Activated CD8-positive, alpha-beta memory T cell treated with anti-CD3 and anti-CD28 coated beads, Interleukin-2, amount 50 U/mL, for 4 hours (primary cell): ENCODE measurements at places on chromosomes 5 and 9.
A peak's percentile ranks its signal among the peaks of the same experiment; 100 is the strongest.

DNA sequence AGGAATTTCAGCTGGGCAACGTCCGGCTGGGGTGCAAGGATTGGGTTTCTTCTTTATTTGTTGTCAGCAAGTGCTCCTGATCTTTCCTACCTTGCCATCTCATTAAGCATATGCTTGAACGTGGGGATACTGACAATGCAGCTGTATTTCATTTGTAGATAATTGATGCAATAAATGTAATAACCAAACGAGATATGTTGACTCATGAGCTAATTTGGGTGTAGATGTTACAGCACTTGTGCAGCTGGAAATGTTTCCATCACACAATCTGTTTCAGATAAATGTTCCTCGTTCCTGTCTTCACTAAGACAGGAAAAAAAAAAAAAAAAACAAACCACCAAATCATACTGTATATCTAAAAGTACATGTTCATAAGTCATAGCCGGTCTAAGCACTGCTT lies 123.8 kb downstream of the DMRT2 start:
- DNase-seq = no peak

GRCh38 chr9:96581786-96582185 lies 37.9 kb downstream of the CDC14B start:
- no peak for DNase-seq

GRCh38 chr5:101473483-101473882 lies 570.4 kb upstream of the ST8SIA4 start:
- no peak for DNase-seq

DNA sequence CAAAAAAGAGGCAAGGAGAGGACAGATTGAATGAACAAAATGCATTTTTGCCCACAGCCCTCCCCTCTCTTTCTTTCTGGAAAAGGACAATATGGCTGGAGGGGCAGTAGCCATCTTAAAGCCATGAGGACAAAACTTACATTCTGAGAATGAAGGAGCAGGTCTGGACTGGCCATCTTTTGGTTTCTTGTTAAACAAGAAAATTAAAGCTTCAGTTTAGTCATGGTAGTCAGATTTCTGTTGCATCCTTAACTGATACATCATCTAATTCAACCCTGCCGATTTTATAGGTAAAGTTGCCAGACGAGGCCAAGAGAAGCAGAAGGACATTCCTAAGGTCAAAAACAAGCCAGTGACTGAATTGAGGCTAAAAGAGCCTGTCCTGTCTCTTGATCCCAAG lies 31.5 kb upstream of the INSYN2B start:
- no peak for DNase-seq

- no peak for DNase-seq
Observed at GRCh38 chr5:95884511-95884910, 62.0 kb upstream of the GLRX start.

DNA sequence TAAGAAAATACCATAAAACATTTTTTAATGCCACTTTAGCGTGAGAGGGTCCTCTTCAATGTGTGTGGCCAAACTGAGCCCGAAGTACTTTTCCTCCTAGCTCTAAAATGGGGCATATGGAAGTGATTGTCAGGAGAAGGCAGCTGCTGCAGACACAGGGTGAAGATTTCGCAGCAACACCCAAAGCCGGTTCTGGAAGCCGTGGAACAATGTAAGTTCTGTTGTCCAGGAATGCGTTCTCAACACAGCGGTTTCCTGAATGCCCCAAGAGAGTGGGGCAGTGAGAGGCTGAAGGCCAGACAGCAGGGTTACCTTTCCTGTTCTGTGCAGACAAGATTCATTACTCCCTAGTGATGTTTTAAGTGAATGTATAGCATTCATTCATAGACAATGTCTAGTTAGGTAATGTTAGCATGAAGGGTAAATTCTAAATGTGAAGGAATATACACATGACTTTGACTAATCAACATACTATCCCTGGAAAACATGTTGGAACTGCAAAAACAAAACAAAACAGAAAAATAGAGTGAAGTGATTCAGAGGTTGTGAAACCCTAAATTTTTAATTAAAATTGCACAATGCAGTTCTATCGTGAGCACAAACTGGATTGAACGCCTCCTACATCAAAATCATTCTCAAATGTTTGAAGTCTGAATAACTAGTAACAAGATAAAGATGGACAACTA lies 197.0 kb upstream of the SEMA6A start:
- no peak for DNase-seq

DNA sequence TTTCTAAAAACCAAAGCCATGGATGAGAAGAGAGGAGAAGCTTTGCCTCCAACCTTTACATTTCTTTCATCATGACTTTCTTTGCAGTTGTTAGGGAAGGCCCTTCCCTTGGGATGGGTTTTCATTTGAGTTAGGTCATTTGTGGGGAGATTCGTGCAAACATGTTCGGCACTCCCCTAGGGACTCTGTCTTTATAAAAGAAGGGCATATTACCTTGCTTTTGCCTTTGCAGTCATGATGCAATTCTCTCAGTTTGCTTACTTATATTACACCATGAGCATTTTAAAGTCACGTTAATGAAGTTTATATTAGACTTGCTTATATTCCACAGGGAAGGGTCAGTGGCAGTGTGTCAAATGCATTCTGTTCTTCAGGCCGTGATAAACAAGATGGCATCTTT lies 289.3 kb upstream of the WWC1 start:
- DNase-seq = no peak

- no peak for DNase-seq
Observed at GRCh38 chr5:175678074-175678473, 20.2 kb downstream of the HRH2 start.

DNA sequence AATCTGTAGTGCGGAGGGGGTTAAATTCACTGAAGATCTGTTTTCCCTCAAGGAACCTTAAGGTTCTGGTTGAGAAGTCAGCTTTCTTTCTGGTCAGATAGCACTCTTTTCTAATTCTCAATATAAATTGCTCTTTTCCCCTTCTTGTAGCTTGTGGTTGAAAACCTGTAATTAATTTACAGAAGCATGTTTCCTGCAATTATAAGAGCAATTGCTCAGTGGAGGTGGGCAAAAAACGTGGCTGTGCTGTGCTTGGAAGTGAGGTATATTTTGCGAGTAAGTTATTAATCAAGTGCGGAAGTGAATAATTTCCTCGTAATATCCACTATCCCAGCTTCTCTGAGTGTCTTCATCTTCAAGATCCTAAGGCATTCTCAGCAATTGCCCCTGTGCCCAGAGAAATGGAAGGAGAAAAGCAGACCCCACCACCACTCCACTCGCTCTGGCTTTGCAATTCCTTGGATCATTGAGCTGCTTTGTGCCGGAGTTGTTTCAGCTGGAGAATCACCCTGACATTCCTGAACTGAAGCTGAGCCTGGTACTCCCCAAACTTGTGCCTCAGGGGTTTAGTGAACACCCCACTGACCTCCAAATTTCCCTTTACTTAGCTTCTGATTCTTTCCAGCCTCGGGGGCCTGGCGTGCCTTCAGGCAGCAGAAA lies 140.6 kb downstream of the LRRC70 start:
- no peak for DNase-seq

GRCh38 chr5:90503596-90503995 lies 25.8 kb downstream of the LYSMD3 start:
- DNase-seq = no peak

- DNase-seq = no peak
Observed at GRCh38 chr5:158922816-158923215, 176.9 kb downstream of the EBF1 start.

DNA sequence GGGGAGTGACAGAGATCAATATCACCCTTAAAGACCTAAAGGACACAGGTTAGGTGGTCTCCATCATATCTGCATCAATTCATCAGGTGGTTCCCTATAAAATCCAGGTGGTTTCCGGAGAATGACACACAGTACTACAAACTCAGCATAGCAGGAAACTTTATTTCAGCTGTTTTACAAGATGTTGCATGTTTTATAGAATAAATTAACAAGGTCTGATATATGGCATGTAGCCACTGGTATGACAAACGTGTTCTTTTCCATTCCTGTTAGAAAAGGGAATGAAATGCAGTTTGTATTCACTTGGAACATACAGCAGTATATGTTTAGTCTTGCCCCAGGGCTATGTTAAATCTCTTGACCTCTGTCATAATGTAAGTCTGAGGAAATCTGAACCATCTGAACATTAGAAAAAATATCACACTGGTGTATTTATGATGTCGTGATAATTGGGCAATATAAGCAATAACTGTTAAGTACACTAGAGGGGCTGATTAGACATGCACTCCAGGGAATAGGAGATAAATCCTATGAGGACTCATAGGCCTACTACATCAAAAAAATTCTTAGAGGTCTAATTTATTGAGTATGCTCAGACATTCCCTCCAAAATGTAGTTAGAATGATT lies 42.2 kb upstream of the TNFSF8 start:
- no peak for DNase-seq

- no peak for DNase-seq
Observed at GRCh38 chr9:129919841-129920240, 84.6 kb downstream of the USP20 start.

- no peak for DNase-seq
Observed at GRCh38 chr9:120396931-120397330, 183.0 kb downstream of the CDK5RAP2 start.

GRCh38 chr5:39948867-39949468 lies 524.2 kb upstream of the DAB2 start:
- peak; percentile 46 for DNase-seq

DNA sequence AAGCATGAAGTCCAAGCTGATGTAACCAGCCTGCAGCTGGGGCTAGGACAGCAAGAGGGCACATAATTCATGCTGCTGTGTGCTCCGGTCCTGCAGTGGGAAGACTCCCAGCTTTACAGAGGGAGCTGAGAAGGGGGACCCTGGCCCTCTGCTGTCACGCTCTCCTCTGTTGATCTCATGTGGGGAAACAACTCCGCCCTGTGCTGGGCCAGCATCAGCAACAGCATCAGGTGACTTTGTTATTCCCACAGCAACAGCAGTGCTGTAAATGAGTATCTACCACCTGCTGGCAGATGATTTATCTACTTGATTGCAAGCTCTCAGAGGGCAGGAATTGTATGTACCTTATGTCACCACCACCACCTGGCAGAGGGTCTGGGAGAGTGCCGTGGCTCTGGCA lies 176.2 kb downstream of the COL23A1 start:
- no peak for DNase-seq

DNA sequence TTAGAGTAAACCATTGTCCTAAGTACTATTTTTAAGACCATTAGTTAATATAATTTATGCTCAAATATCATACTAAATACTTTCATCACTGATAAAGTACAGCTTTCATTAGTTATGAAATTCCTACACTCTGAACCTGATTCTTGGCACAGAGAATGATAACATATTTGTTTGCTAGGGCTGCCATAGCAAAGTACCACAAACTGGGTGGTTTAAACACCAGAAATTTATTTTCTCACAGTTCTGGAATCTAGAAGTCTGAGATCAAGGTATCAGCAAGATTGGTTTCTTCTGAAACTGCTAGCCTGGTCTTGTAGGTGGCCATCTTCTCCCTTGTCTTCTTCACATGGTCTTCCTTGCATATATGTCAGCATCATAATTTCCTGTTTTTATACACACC lies 608.4 kb downstream of the TLE1 start:
- no peak for DNase-seq

DNA sequence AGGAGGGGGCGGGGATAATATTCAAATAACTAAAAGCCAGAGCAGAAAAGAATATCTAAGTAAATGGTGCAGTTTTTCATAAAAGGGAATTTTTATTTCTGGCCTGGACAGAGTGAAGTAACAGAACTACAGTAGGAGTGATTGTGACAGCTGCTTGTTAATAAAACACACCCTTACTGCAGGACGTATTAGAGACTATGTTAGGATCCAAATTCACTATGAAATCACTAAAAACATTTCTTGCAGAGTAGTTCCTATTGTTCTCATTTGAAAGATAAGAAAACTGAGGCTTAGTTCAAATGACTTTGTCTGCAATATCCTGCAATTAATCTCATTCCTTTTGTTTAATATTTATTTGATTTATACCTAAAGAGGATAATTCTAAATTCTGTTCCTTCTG lies 39.5 kb downstream of the FAM174A start:
- DNase-seq = no peak

GRCh38 chr5:138287246-138287645 lies 12.8 kb upstream of the GFRA3 start:
- DNase-seq = no peak

DNA sequence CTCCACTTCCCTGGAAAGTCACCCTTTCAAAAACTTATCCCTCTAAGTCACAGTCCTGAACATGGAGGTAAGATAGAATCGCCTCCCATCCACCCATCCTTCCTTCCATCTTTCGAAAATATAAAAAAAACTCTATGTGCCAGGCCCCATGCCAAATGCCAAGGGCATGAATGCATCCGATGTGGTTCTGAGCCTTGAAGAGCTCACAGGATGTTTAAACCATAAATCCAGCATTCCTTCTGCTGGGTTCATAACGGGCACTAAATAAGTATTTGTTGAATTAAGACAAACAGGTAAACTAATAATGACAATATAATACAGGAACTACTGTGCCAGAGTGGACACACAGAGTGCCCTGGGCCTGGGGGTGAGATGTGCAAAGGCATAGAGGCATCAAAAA lies 147.3 kb downstream of the TTLL11 start:
- DNase-seq = no peak

DNA sequence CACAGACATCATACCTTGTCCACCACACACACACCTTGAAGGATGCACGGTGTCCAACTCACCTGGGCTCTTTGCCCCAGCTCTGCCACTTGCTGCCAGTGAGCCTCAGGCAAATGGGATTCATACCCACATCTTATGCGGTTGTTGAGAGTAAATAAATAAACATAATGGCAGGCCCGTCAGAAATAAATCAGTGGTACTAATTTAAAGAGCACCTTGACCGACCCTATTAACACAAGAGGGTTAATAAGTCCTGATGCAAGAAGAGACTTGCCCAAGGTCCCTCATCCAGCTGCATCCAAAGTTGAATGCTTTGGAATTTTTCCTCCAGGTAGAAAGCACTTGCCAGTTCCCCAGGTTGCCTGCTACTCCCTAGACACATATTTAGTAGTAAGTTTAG lies 11.6 kb upstream of the AKNA start:
- no peak for DNase-seq

DNA sequence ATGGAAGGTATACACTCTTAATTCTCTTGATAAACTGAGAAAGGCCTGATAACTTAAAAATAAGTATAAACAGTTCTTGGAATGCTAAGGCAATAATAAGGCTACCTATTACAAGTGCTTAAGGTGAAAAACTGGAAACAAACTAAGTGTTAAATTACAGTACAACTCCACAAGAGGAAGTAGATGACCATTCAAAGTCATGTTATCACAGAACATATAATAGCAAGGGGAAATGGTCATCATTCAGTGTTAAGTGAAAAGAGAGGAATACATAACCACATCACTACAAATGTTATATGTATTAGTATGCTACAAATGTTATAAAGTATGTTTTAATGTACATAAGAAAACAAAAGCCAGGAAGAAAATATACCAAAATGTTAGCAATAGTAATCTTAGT lies 135.9 kb downstream of the CCDC192 start:
- DNase-seq = no peak

- DNase-seq = no peak
Observed at GRCh38 chr5:148972974-148973374, 89.9 kb downstream of the SH3TC2 start.

- peak; percentile 80 for DNase-seq
Observed at GRCh38 chr9:130053504-130054324, at the start of gene GPR107. Gene GPR107, plus strand, starts transcription at chr9:130053906. Its CDS starts 27 bp downstream, at chr9:130053933.
